ENCODE measurements at places on chromosomes 5 and 9.
A peak's percentile ranks its signal among the peaks of the same experiment; 100 is the strongest.

- DNase-seq, result no peak
Observed at GRCh38 chr5:11166923-11167322, 405.9 kb upstream of the DAP start.

DNA sequence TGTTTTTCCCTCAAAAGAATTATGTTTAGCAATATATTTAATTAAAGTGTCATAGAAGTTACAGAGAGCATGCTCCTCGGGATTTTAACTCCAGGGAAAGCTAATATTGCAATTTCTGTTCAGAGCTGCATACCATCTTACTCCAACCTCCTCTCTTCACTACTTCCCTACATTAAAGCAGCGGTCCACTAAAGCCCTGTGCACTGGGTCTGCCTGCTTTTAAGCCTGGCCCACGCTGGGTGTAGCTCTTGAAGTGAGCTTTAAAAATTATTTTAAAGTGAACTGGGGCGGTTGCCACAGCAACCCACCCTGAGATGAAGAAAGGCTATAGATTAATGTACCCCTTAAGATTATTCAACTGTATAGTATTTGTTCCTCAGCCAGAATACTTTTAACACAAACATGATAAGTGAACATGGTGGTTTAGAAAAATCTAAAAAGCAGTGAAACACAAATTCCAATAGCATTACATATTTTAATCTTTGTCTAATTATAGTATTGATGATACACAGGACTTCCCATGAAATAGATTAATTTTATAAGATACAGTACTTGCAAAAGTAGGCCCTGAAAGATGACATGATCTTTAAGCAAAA lies 3.9 kb upstream of the MEF2C start:
- DNase-seq, result no peak

GRCh38 chr9:2053883-2054845 lies 39.0 kb downstream of the SMARCA2 start:
- peak; percentile 41 for DNase-seq

DNA sequence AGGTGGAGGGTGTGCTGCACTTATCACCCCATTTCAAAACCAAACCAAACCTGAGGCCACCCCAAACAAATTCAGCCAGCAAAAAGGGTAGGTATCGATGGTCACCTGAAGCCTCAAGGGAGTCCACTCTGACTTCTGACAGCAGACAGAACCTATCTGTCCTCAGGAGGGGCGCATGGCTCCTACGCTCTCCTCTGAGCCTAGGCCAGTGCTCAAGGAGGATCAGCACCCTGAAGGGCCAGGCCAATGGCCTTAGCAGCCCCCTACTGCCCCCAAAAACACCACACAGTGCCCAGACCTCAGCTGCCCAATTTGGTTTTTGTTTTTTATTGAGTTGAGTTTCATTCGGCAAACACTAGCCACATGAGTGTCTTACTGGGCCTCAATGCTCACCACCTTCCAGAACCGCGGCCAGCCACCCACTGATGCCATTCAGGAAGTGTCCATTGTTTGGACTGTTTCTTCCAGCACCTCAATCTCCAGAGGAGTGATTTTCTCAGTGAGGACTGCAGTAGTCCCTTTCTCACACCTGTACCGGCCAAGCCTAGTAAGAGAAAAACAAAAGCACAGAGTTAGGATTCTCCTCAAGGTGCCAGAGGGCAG lies 62.0 kb downstream of the PSMB7 start:
- no peak for DNase-seq

- no peak for DNase-seq
Observed at GRCh38 chr9:110996436-110997220, 41.6 kb downstream of the LPAR1 start.

DNA sequence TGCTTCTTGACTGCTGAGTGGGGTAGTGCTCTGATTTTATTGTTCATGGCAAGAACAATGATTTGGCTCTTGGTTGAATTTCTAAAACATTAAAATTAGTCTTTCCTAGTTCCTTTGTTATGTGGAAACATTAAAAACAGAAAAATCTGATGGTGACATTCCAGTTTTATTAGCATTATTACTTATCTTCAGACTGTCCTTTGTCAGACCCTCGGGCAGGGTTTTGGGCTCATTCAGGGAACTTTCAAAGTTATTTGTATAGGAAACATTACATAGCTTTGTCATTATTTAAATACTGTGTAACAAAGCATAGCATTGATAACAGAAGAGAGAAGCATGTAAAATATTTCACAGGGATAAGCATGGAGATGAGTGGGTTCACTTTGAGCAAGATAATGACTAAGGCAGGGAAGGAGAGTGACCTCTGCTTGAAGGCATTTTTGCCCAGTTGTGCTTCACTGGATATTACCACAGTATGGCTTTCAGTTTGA lies 119.9 kb downstream of the KDM4C start:
- no peak for DNase-seq

DNA sequence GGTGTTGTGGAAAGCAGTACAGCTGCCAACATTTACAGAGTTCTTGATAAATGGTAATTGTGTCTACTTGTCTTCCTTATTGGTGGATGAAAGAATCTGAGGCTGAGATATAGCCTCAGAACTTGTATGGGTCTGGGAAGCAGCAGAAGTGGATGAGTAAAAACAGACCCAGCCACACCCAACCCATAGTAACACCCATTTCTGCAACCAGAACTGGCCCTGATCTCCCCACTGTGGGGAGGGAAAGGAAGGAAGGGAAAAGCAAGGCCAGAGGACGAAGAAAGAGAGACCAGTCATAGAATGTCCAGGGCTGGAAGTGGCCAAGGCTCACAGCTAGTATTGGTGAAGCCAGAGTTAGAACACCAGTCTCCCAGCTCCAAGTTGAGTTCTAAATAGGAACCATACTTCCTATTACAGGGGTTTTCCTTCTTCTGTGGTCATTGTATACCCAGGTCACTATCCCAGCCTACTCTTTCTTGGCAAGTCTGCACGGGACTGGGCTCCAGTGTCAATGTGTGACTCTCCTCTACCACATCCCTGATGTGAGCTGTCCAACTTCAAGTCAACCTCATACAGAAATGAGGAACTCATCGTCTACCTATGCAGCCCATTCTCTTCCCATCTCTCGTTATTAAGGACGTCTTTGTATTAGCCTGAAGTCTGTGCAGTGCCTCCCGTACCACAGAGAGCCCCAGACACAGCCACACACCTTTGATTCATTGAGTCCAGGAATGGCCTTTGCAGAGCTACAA lies 35.9 kb downstream of the ITK start:
- no peak for DNase-seq

- DNase-seq, result no peak
Observed at GRCh38 chr5:37754976-37755375, 84.9 kb downstream of the GDNF start.

DNA sequence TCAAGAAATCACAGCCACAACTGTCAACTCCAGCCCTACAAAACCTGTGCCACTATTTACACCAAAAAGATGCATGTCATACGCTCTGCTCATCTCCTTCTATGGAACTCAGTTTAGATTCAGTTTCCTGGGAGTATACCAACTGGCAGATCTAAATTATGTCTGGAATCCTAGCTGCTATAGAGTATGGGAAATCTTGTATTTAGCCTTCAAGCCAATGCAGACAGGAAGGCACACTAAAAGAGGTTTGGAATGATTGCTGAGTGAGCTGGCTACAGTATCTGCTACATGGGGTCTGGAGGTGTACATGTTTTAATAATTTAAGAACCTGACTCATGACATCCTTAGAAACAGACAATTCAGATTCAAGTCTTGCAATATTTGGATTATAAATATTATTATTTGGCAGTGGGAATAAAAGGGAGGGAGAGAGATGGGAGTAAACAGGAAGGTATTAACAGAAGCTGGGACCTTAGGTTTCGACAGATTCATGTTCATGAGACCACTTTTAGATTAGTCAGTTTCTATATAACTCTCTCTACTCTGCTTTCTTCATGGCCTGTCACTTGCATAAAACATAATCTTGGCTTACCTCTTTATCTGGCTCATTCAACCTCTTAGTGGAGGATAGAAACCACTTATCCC lies 178.8 kb upstream of the HAPLN1 start:
- no peak for DNase-seq

- no peak for DNase-seq
Observed at GRCh38 chr5:161333194-161333880, 213.2 kb downstream of the GABRB2 start.

DNA sequence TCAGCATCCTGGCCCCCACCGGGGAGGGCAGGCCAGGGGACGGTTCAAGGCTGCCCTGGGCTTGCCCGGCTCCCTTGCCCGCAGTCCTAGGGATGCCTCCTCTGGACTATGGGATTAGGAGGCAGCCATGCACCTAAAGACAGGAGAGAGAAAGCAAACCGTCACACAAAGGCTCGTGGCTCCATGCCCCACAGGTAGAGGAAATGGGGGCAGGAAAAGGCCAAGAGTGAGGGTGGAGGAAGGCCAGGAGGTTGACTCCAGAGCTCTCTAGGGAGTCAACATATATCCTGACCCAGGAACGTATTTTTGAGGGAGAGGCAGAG lies 9.7 kb downstream of the MGAT1 start:
- DNase-seq, result no peak

GRCh38 chr5:53080271-53080670 lies 29.3 kb downstream of the MOCS2 start:
- no peak for DNase-seq

DNA sequence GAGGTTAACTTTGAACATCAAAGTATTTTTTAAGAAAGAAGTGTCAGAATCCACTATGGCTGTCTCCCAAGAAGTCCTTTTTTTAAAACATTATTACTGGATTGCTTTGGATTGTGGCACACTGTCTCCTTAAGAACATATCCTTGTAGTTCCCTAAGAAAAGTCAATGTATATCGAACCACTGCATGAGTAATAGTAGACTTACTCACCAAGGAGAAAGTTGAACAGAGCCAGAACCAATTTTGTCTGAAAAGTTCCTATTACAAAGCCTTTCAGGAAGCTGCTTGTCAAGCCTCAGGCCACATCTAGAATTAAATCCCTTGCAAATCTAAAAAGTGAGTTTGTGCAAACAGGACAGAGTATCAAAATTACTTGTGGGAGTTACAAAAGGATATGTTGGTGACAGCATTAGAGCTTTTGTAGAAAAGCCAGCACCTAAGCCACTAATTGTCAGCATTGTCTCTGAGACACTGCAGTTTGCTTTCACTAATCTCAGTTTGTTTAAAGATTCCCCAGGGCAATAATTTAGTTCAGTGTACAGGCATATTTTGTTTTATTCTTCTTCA lies 195.4 kb downstream of the MPDZ start:
- no peak for DNase-seq

- no peak for DNase-seq
Observed at GRCh38 chr9:94725293-94725692, 1.2 kb upstream of the AOPEP start.

DNA sequence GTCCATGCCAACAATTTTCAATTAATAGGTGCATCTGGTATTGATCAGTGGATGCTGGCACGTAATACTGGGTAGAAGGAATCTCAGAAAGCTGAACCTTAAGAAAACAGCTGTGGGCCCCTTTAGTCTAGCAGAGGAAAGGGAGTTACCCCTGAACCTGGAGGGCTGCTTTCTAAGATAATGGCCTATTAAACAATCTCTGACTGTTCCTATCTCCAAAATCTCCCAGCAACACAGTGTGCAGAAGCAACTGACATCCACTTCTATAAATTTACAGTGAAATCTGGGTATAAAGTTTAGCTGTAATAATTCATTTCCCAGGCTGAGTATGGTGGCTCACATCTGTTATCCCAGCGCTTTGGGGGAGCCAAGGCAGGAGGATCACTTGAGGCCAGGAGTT lies 198.8 kb downstream of the MAPKAP1 start:
- DNase-seq, result no peak

GRCh38 chr9:70923961-70924360 lies 197.5 kb downstream of the TRPM3 start:
- DNase-seq, result no peak

DNA sequence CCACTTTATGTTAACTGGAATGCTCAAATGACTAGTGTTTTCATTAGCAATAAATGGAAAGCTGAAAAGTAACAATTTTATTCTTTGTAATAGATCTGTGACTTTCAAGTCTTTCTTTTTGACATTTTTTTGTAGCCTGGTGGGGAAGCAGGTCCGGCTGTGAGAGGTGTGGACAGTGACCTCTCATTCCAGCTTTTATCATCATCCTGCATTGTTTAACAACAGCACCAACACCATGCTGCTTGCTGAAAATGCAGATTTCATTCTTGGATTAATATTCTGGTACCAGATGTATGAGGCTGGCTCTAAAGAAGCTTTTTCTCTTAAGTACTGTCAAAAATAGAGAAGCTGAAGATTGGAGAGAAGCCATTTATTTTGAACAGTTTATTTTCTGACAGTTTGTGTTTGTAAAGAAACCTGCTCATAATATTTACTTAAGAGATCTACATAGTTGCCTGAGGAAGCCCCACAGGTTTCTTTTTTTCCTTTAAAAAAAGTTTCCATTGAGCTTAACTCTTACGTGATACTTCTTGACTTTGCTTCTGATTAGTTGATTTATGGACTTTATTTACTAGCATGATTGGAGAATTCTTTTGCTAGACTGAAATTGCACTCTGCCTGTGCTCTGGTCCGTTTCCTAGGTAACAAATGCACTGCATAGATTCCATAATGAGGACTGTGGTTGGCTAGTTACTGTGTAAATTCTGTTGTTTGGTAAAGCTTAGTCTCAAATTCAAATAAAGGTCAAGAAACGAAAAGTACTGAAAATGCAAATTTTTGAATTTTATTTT lies 3.4 kb downstream of the KIAA1958 start:
- no peak for DNase-seq

GRCh38 chr5:67206461-67206860 lies 9.9 kb upstream of the CD180 start:
- DNase-seq, result no peak

- DNase-seq, result no peak
Observed at GRCh38 chr5:5146530-5147160, 6.5 kb downstream of the ADAMTS16 start.

DNA sequence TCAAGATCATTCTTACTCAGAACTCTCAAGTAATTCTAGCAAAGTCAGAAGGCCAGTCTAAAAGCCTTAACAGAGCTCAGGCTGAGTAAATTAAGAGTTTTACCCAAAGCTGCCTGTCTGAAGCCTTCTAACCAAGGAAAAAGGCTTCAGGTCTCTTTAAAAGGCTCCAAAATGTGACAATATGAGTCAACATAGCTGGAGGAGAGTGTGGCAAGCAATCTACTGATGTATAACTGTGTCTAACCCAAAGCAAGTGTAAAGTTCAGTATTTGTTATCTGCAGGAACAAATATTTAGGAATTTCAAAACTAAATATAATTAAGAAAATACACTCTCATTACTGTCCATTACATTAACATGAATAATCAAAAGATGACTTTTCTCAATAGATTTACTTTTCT lies 11.0 kb downstream of the ZBTB5 start:
- DNase-seq, result no peak

DNA sequence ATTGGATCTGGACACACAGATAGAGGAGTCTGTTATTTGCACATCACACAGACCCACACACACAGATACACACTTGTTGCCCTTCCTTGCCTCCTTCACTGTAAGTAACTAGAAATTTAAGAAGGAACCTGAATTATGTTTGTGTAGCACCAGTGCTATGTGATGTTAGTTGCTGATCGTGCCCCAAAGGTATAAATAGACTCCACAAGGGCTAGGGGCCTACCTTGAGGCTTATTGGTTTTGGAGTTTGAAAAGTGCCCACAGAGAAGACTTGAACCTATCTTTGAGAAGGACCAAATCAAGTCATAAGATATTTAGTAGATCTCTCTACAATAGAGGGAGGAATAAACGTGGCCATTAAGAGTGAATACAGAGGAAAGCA lies 8.8 kb upstream of the TGFBI start:
- no peak for DNase-seq
